ENCODE measurements at places on chromosomes 4 and X.

GRCh38 chr4:99827454-99827853, 10.8 kb downstream of the DAPP1 start:
- no peak for DNase-seq

DNA sequence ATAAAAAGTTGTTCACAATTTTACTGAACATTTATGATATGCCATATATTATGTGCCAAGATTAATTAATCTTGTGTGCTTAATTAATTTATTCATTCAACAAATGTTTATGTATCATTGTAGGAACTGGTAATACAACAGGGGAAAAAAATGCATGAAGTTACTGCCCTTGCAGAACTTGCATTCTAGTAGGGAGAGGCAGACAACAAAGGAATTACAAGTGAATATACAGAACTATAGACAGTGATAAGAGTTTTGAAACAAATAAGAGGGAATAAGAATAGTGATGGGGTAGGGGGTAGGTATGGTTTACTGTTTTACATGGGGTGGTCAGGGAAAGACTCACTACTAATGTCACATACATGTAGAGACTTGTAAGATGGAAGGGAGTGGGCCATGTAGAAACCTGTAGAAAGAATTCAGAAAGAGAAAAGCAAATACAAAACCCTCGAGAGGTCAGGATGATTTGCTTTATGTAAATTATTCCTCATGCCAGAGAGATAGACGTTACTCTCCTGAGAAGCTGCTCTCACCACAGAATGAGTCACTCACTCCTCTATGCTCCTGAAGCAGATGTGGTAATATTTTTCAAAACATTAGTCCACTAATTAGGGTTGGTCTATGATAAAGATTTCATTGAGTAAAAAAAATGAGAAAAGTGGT, 855.0 kb upstream of the GRID2 start:
- no peak for DNase-seq

DNA sequence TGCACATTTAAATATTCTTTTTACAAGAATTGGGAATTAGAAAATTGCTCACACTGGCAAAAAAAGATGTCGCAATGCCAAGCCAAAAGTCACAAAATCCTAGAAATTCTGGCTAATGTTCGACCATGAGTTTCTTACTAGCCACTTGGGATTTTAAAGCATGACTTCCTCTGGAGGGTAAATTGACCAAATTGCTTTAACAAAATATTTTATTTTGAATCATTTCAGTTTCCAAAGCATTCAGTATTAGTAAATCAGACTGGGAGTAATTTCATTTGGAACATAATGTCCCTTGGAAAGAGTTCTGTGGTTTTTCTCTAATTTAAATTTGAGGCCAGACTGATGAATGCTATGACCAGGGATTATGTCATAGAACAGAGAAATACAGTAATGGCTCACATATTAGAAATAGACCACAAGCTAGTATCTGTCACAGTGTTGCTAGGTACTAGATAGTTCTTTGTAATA, 7.6 kb upstream of the CXCL5 start:
- DNase-seq, result no peak

- no peak for DNase-seq
Measured at GRCh38 chr4:92864096-92864495, 560.3 kb downstream of the GRID2 start.

GRCh38 chr4:55450566-55450965, 54.8 kb downstream of the TMEM165 start:
- DNase-seq, result no peak

GRCh38 chr4:85127653-85128052, 161.2 kb upstream of the WDFY3 start:
- DNase-seq, result peak; percentile 17

DNA sequence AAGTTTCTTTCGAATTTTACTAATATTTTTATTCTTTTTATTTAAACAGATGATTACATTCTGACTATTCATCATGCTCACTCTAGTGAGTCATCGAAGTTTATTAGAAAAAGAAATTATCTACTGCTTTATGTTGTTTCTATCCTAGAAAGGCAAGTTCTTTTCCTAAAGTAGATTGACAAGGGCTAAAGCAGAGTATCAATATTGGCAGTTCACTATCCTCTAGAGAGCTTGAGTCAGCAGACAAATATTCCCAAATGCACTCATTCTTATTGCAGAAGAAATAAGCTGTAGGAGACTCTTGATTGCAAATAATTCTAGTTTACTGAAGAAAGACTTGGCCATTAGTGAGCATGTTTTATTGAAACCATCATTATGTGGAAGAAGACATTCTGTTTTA, 911.8 kb downstream of the CENPC start:
- DNase-seq, result no peak
